ENCODE measurements at places on chromosomes 5 and 9. TPM values are rescaled to one million over a fixed set of nuclear protein-coding genes. Genes with fewer than 3 reads are reported as not detected.

TRMO gene
- total RNA-seq, result 19.6 TPM

GRCh38 chr5:176994460-176995121, 12.0 kb downstream of the UIMC1 start:
- no peak for DNase-seq

DNA sequence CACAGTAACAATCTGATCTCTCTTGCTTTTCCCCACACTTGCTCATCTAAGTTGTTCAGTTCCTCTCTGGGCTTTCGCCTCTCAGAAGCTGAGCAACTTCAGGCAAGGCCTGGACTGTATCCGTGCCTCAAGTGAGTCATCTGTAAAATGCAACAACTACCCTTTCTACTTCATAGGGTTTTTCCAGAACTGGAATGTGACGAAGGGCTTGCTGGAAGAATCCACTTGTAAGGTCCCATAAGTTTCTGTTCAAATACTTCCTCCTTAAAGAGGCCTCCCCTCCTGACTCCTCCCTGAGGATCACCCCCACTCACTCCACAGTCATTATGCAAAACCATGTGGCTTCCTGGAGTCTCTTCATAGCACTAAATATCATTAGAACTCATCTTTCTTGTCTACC, 17.5 kb upstream of the INSYN2B start:
- no peak for DNase-seq

DNA sequence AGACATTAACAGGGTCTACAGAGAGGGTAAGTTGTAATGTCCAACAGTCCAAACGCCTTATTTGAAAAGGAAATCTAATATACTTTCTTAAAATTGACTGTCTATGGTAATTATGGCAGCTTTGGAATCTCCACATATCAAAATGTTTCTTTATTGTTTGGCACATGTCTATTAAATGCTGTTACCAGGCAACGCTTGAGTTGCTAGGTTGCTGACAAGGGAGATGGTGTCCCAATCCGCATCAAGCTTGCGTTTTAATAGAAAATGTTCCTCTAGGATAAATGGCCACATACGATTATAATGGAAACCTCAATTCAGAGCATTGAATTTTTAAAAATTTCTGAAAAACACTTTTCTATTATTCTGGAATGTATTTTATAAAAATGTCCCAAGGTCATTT, 9.2 kb downstream of the ANXA1 start:
- no peak for DNase-seq

GRCh38 chr5:148469501-148469935, 85.8 kb downstream of the FBXO38 start:
- no peak for DNase-seq

LHX2 gene
- total RNA-seq, result 70.7 TPM

ADAMTS13 gene
- 16.1 TPM for total RNA-seq

LRRC70 gene
- total RNA-seq, result 2.9 TPM

- no peak for DNase-seq
Observed at GRCh38 chr5:34483442-34484033, 172.6 kb upstream of the RAI14 start.

ST8SIA4 gene
- 10.5 TPM for total RNA-seq

ANKDD1B gene
- 1.1 TPM for total RNA-seq

FOXD4 gene
- total RNA-seq, result 1.7 TPM

DNA sequence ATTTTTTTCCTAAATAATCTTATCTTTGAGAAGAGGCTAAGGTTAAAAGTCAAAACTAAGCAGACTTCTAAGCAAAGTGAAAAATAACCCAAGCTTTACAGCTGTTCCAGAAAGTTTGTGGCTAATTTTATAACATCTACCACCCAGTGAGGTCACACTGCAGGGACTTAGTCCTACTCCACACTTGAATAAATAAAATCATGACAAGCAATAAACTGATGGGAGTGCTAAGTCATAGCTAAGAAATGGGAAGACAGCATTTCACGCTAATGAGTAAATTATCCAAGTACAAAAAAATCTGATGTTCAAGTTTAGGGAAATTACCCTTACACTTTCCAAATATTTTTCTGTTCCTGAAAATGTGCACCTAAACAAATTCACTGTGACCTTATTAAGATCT, 47.7 kb downstream of the ZNF608 start:
- no peak for DNase-seq

GRCh38 chr9:109117856-109118807, 1.6 kb downstream of the TMEM245 start:
- no peak for DNase-seq

- DNase-seq, result no peak
Observed at GRCh38 chr5:53607886-53608285, 47.4 kb downstream of the NDUFS4 start.

DNA sequence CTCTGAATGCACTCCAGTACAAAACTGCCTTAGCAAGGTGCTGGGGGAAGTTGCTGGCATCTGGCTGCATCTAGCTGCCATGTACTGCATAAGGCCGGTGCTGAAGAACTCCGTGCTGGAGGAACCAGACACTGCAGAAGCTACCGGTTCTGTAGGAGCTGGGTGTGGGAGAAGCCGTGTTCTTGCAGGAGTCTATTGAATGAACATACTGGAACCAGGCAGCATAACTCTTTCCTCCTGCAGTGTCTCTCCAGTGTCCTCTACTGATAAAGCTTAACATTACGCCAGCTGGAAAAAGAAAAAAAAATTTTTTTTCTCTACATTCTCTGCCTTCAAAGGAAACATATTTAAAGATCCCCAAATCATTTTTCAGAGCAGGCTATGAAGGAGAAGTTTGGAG, 38.5 kb downstream of the VPS13A start:
- peak; percentile 45 for DNase-seq

DNA sequence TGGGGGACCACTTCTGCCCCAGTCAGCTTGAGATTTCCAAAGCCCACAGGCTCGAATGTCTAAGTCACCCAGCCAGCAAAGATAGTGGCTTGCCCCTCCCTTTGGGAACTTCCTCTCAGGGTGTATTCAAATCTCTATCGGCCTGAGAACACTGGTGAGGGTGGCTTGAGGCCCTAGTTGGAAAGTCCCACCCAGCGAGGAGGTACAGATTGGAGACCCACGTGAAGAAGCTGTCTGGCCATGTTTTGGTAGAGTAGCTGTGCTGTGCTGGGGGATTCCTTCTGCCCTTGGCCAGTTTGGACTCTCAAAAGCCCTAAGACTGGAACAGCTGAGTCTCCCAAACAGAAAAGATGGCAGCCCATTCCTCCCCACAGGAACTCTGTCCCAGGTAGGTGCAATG, 172.7 kb upstream of the RIOK2 start:
- no peak for DNase-seq

GRCh38 chr5:85140471-85140870, 755.8 kb upstream of the EDIL3 start:
- no peak for DNase-seq

GRCh38 chr9:101664453-101664852, 69.7 kb upstream of the PPP3R2 start:
- DNase-seq, result no peak

WNT8A gene
- total RNA-seq, result not detected

- DNase-seq, result peak; percentile 30
Observed at GRCh38 chr9:117744856-117745389, 40.7 kb downstream of the TLR4 start.

DNA sequence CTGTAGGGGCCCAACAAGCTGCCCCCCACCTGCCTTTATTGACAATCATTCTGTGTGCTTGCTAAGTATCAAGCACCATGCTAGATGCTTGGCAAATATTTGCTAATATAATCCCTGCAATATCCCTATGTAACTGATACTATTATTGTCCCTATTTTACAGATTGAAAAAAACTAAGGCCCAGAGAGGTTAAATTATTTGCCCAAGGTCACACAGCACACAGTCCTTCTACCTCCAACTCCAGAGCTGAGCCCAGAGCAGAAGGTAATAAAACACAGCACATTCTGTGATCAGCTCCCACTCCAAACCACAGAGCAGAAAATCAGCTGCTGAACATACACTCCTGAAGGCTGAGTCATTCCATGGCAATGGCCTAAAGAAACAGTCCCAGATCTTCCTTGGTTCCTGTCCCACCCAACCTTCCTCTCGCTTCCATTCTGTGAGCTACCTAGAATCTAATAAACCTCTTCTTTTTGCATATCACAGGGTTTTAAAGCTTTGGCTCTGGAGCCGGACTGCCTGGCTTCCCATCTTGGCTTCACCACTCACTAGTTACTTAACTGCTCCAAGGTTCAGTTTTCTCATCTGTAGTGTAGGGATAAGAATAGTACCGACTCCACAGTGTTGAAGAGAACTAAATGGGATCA, 66.7 kb upstream of the ADRA1B start:
- DNase-seq, result no peak

DNA sequence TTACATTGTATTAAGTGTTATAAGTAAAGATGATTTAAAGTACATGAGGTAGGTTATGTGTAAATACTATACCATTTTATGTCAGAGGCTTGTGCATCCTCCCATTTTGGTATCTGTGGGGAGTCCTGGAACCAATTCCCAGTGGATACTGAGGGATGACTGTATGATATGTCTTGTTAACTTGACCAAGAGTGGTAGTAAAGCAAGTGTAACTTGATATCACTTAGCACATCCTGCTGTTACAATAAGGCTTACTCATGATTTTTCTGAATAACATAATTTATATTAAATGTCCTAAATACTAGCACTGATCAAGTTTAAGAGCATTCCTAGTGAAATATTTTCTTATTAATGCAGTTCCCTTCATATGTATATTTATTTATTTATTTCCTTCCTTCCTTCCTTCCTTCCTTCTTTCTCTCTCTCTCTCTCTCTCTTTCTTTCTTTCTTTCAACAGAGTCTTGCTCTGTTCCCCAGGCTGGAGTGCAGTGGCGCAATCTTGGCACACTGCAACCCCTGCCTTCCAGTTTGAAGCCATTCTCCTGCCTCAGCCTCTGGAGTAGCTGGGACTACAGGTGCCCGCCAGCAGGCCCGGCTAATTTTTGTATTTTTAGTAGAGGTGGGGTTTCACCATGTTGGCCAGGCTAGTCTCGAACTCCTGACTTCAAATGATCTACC, 7.5 kb downstream of the NDFIP1 start:
- DNase-seq, result no peak

- no peak for DNase-seq
Observed at GRCh38 chr5:159963935-159964334, 45.0 kb upstream of the TTC1 start.

DNA sequence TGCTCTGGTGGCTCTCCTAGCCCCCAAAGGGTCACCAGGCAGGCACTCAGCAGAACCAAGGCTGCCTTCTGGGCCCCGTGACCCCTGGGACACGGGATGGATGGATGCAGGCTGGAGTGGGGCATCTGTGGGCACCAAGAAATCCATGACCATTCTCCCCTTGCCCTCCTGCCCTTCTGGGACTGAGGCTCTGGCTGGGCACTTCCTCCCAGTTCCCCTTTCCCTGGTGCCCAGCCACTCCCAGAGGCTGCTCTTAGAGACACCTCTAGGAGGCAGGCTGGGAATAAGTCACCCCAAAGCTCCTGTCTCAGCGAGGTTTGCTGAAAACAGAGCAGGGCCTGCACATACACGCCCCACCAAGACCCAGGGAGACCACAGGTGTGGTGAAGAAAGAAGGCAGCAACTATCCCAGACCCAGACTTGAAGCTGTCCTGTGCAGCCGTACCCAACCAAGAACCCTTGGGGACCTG, 943 bp downstream of the STING1 start:
- no peak for DNase-seq

DNA sequence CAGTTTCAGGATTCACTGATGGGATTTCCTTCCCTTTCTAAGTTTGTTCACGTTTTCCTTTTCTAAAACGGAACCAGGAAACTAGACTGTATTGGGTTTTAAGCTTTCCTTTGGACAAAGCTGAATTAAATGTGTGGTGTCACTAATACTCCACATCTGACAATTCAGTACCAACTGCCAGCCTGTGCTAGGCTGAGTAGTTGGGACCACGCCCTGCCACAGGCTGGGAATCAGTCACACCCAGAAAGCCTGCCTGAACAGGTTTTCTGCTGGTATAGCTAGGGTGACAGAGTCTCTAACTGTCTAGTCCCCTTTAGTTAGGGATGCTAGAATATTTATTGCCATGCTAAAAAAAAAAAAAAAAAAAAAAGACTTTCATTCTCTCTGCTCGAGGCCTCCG, 15.6 kb downstream of the SPACA9 start:
- DNase-seq, result no peak

DNA sequence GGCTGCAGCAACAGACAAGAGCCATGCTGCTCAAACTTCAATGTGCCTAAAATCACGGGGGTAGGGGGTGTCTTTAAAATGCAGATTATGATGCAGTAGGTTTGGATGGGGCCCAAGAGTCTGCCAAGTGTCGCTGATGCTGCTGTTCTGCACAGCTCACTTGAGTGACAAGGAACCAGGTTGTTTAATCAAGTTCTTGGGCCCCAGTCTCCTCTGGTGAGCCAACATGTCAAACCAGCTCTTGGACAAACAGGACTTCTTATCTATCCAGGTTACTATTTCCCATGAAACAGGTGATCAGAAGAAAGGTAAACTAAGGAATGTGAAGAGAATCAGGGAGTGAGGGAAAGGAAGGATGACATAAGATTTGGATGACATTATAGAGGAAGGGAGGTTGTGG, 78.0 kb downstream of the APBA1 start:
- no peak for DNase-seq

DNA sequence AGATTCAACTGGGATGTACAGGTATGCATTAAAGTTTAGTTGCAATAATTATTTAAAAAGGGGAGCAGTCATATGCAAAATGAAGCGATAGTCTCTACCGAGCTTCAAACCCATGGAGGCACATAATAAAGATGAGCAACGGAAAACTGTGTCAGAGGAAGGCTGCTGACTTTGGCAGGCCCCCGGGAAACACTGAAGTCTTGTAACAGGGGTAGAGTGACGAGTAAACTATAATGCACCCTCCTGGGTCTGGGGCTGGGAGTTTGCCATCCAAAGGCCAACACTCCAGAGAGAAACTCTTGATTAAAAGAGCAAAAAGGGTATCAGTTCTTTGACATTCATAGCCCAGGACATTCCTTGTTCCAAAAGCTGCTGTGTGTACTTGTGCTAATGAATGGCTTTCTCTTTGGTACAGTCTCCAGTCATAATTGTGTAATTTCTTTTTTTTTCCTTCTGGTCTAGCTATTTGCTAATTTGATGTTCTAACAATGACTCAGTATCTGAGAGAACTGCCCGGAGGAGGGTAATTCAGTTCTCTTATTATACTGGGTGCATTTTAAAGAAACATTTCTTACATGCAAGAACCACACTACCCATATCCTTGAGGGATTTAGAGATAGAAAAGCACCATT, 59.2 kb downstream of the TNC start:
- DNase-seq, result no peak

GRCh38 chr5:109682383-109682782, 7.3 kb upstream of the MAN2A1 start:
- no peak for DNase-seq

GRCh38 chr9:135584934-135585333, 23.4 kb downstream of the PAEP start:
- DNase-seq, result no peak

GPR151 gene
- 0.37 TPM for total RNA-seq

DNA sequence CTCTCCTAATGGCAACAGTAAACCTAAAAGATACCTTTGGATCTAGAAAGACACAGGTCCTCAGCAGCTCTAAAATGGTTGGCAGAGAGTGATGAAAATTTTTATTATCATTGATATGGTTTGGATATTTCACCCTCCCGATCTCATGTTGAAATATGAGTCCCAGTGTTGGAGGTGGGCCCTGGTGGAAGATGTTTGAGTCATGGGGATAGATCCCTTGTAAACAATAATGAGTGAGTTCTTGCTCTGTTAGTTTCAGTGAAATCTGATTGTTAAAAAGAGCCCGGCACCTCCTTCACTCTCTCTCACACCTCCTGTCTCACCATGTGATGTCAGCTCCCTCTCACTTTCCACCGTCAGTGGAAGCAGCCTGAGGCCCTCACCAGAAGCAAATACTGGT, 117.7 kb downstream of the FRMD3 start:
- no peak for DNase-seq
